ENCODE measurements at places on chromosomes 11 and 22. TPM values are rescaled to one million over a fixed set of nuclear protein-coding genes. Genes with fewer than 3 reads are reported as not detected.

DNA sequence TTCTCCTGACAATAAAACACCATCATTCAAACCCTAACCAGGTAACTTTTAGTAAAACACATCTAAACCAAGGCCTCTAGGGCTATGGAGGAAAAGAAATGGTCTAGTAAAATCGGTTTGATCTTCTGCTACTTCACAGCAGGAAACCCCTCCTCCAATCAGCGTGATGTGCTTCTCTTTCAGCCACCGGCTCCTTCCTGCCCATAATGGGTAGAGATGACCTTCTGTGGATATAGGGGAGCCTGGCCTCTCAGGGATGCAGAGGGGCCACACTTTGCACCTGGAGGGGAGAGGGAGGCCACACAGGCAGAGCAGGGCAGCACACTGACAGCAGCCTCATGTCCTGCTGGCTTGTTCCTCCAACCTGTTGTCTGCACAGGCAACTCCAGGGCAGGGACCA, 6.9 kb downstream of the EHD1 start:
- H3K36me3 ChIP-seq, result no peaks in the 10 kb centered on the region
- peaks cover 4% of the 10 kb centered on the region for H3K4me1 ChIP-seq
- no peaks in the 10 kb centered on the region for H3K27me3 ChIP-seq
- no peak for DNase-seq
- no peak overlapping the region for H3K4me3 ChIP-seq

GRCh38 chr22:17638182-17638431, 450 bp upstream of the BCL2L13 start:
- no peaks in the 10 kb centered on the region for H3K36me3 ChIP-seq
- H3K4me3 ChIP-seq, result peak overlapping the region; percentile 67
- no peaks in the 10 kb centered on the region for H3K27me3 ChIP-seq
- H3K27ac ChIP-seq, result peak overlapping the region; percentile 97
- DNase-seq, result no peak

The BLID gene
- not detected for total RNA-seq

DNA sequence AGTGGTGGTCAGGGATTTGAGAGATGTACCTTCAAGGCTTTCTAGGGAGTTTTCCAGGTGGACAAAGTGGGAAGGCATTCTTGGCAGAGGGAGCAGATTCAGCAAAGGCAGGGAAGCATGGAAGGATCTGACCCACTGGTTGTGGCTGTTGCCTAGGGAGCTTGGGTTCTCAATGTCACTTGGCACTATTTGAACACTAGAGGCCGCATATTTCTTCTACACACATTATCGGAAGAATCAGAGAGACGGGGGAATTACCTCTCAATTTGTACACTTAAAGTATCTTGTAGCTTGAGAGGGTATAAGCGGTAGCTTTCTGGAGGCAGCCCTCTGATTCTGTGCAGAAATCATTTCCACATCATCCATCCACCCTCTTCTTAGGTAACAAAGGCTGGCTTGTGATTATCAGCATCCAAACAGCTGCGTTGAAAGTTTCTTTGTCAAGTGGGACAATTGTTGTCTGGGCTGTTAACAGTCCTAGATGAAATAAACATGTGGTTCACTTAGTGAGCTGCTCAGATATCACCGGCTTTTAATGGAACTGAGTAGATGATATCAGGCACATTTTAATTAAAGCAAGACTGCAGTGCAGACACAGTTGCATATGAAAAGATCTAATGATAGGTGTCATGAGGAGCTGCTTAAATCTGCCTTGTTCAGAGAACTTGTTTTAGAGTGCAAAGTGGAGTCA, 2.6 kb downstream of the NELL1 start:
- DNase-seq, result no peak
- no peaks in the 10 kb centered on the region for H3K36me3 ChIP-seq
- no peak overlapping the region for H3K4me3 ChIP-seq
- no peak overlapping the region for H3K27ac ChIP-seq

DNA sequence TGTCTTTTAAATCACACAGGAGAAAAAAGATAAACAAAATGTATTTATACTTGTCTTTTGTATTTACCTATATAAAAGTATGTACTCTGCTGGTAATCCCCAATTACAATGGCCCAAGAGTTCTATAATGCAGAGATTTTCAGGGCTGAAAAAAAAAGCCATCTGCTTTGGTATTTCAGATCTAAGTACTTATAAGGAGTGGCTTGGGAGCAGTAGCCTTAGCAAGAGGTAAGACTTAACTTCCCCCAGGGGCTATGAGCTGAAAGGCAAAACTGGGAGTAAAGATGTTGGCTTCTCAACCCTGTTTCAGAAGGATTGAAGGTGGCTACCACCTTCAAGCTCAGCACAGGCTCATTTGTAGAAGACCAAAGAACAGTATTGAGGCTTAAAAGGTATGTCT, 35.3 kb upstream of the EP300 start:
- DNase-seq, result no peak
- no peak overlapping the region for H3K27ac ChIP-seq
- H3K4me1 ChIP-seq, result no peaks in the 10 kb centered on the region
- H3K27me3 ChIP-seq, result no peaks in the 10 kb centered on the region
- H3K36me3 ChIP-seq, result no peaks in the 10 kb centered on the region
- no peak overlapping the region for H3K4me3 ChIP-seq

GRCh38 chr11:117805045-117805444, 8.0 kb upstream of the DSCAML1 start:
- H3K27me3 ChIP-seq, result no peaks in the 10 kb centered on the region
- H3K4me1 ChIP-seq, result no peaks in the 10 kb centered on the region
- H3K27ac ChIP-seq, result no peak overlapping the region
- DNase-seq, result no peak
- no peaks in the 10 kb centered on the region for H3K36me3 ChIP-seq
- no peak overlapping the region for H3K4me3 ChIP-seq

The VSIG10L2 gene
- total RNA-seq, result not detected

DNA sequence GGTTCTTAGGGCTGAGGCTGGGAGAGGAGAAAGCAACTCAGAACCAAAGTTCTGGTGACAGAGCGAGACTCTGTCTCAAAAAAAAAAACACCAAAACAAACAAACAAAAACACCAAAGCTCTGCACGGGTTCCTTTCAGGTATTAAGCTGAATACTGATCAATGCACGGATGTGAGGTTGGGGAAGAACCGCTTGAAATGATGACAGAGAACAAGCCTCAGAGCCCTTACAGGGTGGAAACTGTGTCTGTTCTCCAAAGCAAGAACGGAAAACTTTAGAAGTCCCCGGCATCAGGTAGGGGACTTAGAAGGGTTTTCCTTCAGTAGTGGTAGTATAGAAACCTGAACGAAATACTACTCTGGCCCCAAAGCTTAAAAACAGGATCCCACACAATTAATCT, 260.0 kb downstream of the TBC1D22A start:
- no peak overlapping the region for H3K4me3 ChIP-seq
- DNase-seq, result no peak
- no peak overlapping the region for H3K27ac ChIP-seq
- no peaks in the 10 kb centered on the region for H3K36me3 ChIP-seq
- H3K27me3 ChIP-seq, result no peaks in the 10 kb centered on the region

DNA sequence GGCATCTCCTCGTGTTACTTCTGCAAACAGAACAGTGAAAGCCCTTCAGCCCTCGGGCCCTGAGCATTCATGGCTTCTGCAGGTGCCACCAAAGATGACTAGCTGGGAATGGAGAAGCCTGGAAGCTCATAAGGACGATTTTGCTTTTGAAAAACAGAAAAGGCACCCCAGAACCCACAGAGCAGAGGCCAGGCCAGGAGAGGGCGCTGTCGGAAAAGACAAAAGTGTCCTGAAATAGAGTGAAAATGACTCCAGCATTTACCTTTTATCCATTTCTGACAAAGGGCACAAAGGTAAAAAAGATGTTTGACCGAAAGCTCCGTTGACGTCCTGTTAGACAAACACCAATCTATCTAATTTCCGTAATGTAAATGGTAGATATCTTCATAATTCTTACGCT, 37.6 kb downstream of the ZNF195 start:
- no peak overlapping the region for H3K27ac ChIP-seq
- H3K36me3 ChIP-seq, result no peaks in the 10 kb centered on the region
- no peak overlapping the region for H3K4me3 ChIP-seq
- H3K27me3 ChIP-seq, result no peaks in the 10 kb centered on the region
- DNase-seq, result peak; percentile 56
- H3K4me1 ChIP-seq, result peaks cover 9% of the 10 kb centered on the region

- no peaks in the 10 kb centered on the region for H3K27me3 ChIP-seq
- no peaks in the 10 kb centered on the region for H3K4me1 ChIP-seq
These were observed 20.2 kb downstream of the CBX7 start for GRCh38 chr22:39132281-39132680.

DNA sequence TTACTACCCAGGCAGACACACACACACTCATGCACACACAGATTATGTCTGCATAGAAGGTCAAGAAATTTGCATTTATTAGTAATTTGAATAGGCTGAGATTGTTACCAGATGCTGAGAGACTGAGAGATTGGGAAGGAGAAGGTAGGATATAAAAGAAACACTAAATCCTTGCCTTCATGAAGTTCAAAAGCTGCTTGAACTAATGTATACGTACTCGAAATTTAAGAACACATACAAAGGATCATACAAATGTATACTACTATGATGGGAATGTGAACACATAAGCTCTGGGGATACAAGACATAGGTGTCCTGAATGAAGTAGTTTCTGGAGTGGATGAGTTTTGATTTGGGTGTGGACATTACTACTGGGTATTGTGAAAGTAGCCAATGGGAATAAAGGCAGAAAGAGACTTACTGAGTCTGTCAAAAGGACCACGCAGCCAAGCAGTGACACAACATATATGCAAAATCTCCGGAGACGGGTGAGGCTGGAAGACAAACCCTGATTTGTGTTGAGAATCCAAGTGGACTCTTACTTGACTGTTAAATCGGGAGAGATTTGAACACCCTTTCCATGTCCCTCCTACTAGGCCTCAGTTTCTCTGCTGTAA, 7.3 kb upstream of the PKNOX2 start:
- H3K4me3 ChIP-seq, result no peak overlapping the region
- no peaks in the 10 kb centered on the region for H3K36me3 ChIP-seq
- H3K4me1 ChIP-seq, result no peaks in the 10 kb centered on the region
- no peak overlapping the region for H3K27ac ChIP-seq

GRCh38 chr22:36549033-36549432, 20.1 kb upstream of the EIF3D start:
- H3K27me3 ChIP-seq, result no peaks in the 10 kb centered on the region
- H3K36me3 ChIP-seq, result no peaks in the 10 kb centered on the region
- no peaks in the 10 kb centered on the region for H3K4me1 ChIP-seq
- no peak overlapping the region for H3K27ac ChIP-seq
- DNase-seq, result no peak

- no peaks in the 10 kb centered on the region for H3K36me3 ChIP-seq
- H3K4me3 ChIP-seq, result no peak overlapping the region
- H3K27me3 ChIP-seq, result no peaks in the 10 kb centered on the region
- H3K27ac ChIP-seq, result no peak overlapping the region
These were observed 4.9 kb downstream of the IGF2 start for GRCh38 chr11:2134022-2135010.

- H3K27ac ChIP-seq, result no peak overlapping the region
- no peaks in the 10 kb centered on the region for H3K27me3 ChIP-seq
- no peak for DNase-seq
- H3K4me1 ChIP-seq, result no peaks in the 10 kb centered on the region
- H3K4me3 ChIP-seq, result no peak overlapping the region
- peaks cover 19% of the 10 kb centered on the region for H3K36me3 ChIP-seq
These were observed 8.9 kb downstream of the PLCB3 start for GRCh38 chr11:64260147-64260708.

The PGA3 gene
- 0.13 TPM for total RNA-seq

The SYVN1 gene
- total RNA-seq, result 98.2 TPM

GRCh38 chr22:35411102-35411501, 11.2 kb downstream of the MCM5 start:
- no peaks in the 10 kb centered on the region for H3K27me3 ChIP-seq
- peaks cover 6% of the 10 kb centered on the region for H3K36me3 ChIP-seq
- no peaks in the 10 kb centered on the region for H3K4me1 ChIP-seq

The OR6A2 gene
- 0.19 TPM for total RNA-seq

The APOBEC3C gene
- 3.6 TPM for total RNA-seq

GRCh38 chr11:26331911-26332571, at the start of gene ANO3:
TSS of gene ANO3 (plus strand) at chr11:26332130. CDS start at chr11:26332276, 146 bp downstream.
- H3K4me3 ChIP-seq, result peak within 1 kb of the TSS; percentile 22
- peaks cover 8% of the 10 kb centered on the region for H3K27me3 ChIP-seq
- H3K27ac ChIP-seq, result no peak within 1 kb of the TSS
- no peaks in the 10 kb centered on the region for H3K36me3 ChIP-seq

The RELT gene
- total RNA-seq, result 0.54 TPM
